ENCODE measurements at places on chromosomes 3 and 15.
A peak's percentile ranks its signal among the peaks of the same experiment; 100 is the strongest.

DNA sequence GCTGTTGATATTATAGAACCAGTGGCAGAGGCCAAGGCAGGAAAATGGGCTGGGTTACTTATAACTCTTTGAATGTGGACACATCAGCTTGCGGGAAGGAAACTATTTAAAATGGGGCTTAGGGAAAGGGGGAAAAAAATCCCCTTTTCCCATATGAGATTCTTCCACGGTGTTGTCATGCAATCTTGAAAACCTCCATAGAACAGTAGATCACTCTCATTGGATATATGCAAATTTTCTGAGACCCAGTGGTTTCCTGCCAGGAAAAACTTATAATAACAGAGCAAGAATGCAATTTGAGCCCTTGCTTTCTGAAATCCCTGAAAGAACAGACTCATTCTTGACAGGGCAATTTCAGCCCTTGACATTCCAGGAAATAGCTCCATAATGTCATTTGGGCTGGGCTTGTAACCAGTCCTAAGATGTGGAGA is 31.1 kb downstream of the TMEM212 start:
- no peak for DNase-seq

DNA sequence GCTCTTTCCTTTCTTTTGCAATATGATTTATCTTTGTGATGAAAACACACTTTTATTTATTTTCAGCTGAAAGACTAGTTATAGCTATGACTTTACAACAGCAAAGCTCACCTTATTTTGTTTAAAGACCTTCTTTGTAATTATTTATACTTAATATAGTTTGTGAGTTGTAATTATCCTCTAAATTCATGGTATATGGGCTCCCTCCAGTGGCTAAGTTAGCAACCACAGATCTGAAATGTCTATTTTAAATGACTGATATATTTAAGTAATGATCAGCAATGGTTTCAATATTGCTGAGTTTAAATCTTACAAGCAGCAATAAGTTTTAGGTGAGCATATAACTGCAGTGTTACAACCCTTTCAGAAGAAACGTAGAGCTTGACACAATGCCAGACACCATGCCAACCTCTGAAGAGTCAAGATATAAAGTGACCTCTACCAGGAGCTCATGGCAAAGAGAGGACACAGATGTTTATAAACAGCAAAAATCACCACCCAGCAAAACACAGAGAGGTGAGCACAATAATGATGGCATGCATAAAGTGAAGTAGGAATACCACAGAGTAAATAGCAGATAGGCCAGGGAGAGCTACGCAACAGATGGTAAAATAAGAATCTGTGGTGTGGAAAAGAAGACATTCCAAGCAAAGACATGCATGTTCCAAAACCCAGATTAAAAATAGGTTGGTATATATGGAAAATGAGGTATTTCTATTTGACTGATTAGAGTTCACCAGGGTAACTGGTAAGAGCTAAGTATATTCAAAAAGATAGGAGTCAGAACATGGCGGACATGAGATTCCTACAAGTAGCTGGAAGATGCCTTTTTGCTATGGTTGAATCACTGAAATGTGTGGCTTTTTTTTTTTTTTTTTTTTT is 143.7 kb upstream of the ZNF385D start:
- DNase-seq: no peak

DNA sequence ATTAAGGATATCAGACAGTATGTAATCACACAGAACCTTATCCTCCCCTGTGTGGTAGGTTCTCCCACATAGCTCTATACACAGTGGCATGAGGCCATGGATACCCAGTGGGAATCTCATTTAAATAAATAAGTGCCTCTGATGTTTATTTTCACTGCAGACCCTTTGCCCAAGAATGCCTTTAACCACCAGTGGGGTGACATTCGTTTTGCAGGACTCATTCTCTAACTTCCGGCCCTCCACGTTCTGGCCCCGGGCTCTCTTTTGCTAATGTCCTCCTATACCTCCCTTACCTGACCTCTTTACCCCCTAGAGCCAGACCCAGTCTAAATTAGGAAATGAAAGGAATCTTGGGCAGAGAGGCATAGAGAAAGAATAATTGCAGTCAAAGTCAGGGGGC is 8.3 kb downstream of the CCDC80 start:
- no peak for DNase-seq

- no peak for DNase-seq
These were observed 7.3 kb downstream of the RPSA start for GRCh38 chr3:39413691-39414420.

DNA sequence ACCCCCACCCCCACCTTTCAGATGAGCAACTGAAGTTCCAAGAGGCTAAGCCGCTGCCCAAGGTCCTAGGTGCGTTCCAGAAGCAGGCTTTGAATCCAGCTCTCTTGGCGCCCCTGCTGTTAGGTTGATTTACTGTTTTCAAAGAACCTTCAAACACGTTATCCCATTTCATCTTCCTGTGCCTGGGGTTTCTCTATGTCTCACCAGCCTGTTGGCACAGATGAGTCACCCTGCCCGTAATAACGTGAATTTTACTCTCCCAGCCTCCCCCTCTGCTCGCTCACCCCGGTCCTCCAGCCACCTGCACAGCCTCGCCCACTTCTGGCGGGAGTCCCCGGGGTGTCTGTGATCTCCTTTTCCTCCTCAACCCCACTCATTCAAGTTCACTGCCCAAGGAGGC is 13.0 kb upstream of the TSEN2 start:
- peak; percentile 61 for DNase-seq

GRCh38 chr3:140914384-140914945 is 27.2 kb upstream of the SLC25A36 start:
- no peak for DNase-seq

GRCh38 chr3:152172460-152172859 is 96.3 kb upstream of the MBNL1 start:
- no peak for DNase-seq

DNA sequence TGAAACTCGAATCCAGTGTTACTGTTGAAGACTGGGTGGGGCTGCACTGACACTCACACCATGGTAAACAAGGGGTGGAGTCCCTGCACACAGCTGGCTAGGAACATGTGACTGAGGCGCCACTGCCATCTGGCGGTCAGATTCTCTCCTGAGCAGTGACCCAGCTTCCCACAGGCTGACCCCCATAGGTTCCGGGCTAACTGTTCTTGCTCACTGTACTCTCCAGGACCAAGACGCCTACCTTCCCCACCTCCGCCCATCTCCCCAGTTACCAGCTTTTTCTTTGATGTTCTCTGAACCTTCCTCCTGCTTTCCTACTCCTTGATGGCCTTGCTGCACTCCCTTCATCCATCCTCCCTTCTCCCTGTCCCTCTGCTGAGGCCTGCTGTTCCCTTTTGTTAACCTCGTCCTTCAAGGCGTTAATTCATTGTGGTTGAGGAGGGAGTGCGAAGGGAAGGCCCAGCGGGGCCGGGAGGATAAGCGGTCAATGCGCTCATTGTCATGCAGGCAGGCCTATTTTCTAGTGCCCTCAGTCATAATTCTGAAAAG is 115.2 kb downstream of the ATP8B4 start:
- peak; percentile 41 for DNase-seq

DNA sequence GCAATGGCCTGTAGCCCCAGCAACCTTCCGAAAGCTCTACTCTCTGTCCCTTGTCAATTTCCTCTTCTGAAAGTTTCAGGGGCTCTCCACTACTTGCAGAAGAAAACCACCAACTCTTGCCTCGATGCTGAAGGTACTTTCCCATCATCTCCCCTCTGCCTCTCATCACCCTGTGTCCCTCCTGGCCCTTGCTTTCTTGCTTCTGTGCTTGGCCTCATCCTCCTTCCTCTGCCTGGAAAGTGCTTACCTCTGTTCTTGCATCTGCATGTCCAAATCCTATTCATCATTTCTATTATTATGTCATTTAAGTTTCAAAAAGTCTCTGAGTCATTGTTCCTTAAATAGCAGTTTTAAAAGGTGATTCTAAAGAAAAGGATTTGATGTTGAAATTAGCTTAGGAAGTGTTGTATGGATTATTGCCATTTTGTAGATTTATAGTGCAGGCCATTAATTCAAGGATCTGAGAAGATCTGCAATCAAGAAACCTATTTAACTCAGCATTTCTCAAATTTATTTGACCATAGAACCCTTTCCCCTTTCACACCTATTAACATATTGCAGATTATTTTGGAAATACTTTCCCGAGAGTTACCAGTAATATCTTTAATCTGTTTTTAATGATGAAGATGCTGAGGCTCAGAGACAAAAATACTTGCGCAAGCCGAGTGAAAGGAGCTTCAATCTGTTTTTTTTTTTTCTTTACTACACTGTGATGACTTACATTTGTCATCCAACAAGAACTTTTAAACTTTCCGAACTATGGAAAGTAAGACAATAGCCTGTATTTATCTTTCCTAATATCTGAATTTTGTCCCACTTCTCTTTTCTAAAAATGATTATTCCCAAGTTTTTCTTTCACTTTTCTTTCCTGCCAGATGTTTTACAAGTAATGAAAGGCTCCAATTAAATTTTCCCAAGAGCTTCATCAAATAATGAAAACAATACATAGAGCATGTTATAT is 22.3 kb upstream of the CFAP161 start:
- DNase-seq: no peak

DNA sequence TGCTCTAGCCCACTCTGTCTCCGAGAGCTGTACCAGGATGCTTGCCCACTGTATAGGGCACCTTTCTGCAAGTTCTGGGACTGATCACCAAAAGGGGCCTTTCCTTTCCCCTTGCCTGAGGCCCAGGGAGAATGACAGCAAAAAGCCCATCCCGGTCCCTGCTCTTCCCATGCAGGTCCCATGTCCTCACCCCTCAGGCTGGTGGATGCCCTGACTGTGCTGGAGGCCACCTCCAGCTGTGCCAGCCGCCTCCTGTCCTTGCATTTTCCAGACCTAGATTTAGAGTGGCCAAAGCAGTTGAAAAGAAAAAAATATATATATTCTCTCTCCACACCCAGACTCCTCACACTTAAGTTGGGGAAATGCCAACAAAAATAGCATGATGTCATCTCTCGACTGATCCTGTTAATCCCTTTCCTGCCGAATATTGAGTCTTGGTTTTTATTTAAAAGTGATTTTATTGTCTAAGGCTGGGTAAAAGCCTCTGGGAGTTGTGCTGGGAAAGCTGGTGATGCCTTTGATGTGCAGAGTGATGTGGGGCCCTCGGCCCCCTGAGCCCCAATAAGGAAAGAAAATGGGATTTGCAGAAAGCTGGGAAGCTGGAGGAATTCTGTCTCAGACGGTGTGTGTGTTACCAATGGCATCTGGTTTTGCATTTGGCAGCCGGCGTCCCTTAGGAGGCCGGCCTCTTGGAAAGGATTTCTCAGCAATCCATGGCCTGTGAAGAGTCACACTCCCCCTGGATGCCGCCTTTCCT is 29.3 kb upstream of the TPM1 start:
- DNase-seq: no peak

DNA sequence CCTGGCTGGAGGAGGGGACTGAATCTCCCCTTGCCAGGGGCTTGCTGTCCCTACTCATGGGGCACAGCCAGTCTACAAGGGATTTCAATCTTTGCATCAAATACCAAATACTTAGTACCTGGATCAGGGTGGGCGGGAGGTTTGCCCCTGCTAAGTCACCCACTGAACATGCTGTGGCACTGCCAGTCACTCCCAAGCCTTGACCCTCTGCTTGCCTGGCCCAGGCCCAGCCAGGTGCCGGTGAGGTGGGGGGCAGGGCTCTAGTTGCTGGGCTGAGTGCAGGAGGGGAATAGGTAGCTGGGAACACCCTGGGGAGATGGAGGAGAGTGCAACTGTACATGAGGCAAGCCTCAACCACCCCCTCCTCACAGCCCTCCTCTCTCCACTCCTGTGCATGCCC is 136.3 kb upstream of the LRTM1 start:
- DNase-seq: no peak

GRCh38 chr15:30924353-30924752 is 20.6 kb downstream of the FAN1 start:
- no peak for DNase-seq
